ENCODE measurements at places on chromosomes 4 and X.

DNA sequence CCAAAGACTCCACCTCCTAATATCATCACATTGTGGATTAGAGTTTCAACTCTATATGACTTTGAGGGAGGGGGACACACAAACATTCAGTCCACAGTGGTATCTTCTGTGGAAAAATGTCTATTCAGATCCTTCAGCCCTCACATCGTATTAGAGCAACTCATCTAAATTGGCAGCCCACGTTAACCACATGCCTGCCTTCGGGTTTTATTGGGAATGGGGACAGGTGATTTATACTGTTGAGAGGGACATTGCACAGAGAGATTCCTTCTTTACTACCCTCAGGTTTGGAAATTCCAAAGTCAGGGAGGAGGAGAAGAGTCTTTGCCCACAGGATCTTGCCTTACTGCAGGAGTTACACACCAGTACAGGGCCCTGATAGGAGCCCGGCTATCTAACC lies 372.5 kb downstream of the AFF2 start:
- no peak for DNase-seq

DNA sequence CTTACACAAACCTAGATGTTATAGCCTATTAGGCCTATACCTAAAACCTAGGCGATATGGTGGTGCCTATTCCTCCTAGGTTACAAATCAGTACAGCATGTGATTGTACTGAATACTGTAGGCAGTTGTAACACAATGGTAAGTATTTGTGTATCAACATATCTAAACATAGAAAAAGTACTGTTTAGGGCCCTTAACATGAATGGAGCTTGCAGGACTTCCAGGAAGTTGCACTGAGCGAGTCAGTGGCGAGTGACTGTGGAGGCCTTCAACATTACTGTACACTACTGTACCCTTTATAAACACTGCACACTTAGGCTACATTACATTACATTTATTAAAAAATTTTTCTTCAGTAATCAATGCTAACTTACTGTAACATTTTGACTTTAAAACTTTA lies 37.8 kb downstream of the WWC2 start:
- no peak for DNase-seq

DNA sequence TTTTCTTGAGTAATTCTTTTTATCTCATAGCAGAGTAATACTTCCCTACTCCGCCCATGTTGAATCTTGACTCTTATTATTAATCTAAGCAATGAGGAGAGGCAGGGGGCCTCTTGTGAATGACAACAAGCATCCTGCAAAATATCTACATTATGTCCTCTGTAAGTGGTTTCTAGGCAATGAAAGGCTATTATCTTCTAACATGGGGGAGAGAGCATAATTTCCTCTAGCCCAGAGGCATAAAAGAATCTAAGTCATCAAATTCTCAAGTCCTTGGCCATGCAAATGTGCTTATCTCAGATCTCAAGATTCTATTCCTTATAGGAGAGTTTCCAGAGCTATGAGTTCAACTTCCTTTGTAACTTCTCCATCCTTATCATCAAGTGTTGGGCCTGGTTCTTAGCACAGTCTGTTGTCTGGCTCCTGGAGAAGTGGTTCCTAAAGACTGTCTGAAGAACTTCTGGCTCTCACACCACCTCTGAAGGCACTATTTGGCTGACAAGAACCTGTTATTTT lies 423.1 kb upstream of the INTU start:
- no peak for DNase-seq

- DNase-seq = no peak
Observed at GRCh38 chr4:54090804-54091623, 8.9 kb upstream of the GSX2 start.

DNA sequence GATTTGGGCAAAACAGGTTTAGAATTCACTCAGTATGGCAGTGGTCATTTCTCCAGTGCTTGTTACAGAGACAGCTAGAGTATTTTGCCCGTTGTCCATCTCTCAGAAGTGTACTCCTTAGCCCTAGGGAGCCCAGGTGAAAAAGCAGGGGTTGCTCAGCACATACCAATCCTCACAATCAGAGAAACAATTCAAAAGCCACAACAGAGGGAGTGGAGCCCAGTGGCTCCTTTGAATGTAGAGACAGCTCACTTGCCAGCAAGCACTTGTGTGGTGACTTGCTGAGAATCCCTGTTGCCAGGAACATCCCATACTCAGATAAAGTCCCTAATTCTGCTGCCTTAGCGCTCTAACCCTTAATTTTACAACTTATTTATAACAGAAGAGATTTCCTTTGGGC lies 1488.3 kb downstream of the RPA4 start:
- DNase-seq = no peak

- no peak for DNase-seq
Observed at GRCh38 chr4:8439914-8440491, 520 bp downstream of the ACOX3 start.

DNA sequence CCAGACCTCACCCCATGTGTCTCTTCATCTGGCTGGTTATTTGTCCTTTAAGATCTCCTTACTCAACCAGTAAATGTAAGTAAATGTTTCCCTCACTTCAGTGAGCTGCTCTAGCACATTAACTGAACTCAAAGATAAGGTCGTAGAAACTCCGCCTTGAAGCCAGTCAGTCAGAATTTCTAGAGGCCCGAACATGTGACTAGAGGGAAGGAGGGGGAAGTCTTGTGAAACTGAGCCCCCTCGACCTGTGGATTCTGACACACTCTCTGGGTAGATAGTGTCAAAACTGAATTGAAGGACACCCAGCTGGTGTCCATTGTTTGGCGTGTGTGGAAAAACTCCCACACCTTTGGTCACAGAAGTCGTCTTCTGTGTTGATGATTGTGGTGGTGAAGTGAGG lies 933.9 kb downstream of the ADGRL3 start:
- DNase-seq = no peak

DNA sequence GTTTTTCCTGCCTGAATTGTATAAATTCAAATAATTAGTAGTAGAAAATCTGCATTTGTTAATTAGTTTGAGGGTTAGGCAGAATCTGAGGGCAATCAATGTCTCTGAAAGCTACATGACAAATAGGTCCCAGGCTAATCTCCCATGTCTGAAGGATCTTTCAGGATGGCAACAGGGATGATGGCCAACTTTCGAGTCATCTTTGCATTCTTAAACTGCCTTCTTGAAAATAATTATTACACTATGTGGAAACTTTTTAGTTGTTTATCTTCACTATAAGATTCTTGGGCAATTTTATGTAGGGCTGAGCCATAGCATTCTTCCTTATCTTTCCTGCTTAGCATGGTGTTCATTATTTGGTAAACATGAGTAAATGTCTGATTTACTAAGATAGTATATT lies 490.3 kb upstream of the EPHA5 start:
- no peak for DNase-seq

GRCh38 chrX:84248226-84248625 lies 60.2 kb upstream of the RPS6KA6 start:
- no peak for DNase-seq

GRCh38 chr4:153064571-153064970 lies 128.4 kb downstream of the FHDC1 start:
- no peak for DNase-seq

- DNase-seq = no peak
Observed at GRCh38 chr4:23957465-23957864, 67.6 kb upstream of the PPARGC1A start.

GRCh38 chrX:119492463-119492862 lies 24.2 kb downstream of the SLC25A5 start:
- no peak for DNase-seq

DNA sequence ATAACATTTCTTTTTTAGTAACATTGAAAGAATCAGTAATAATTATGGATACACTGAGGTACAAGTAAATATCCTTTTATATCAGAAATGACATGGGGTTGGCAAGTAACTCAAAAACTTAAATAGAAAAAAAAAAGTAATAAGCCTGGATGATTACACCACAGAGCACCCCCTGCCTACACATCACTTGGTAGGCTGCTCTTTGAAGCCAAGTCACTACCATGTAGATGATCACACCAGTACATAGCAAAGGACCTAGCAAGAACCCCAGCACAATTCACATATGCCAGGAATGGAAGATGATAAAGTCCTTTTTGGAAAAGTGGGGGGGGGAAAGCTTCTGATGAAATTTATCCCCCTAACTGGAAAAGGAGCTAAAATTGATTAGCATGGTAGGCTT lies 56.9 kb downstream of the METTL14 start:
- no peak for DNase-seq

DNA sequence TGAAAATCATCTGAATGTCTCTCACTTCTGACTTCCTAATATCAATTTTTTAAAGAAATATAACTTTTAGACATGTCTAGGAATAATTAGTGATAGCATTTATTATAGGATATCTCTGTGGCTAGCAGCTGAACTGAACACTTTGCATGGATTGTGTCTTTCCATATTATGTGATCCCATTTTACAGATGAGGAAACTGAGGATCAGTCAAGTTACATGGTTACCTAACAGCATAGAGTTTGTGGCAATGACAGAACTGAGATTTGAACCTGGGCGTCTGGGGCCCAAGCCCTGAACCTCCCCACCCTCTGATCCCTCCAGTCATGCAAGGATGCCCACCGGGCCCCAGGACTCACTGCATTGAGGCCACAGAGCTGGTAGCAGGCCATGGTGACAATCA lies 101.3 kb downstream of the SLC2A9 start:
- DNase-seq = no peak
